ENCODE measurements at places on chromosomes 2 and 18. TPM values are rescaled to one million over a fixed set of nuclear protein-coding genes. Genes with fewer than 3 reads are reported as not detected.

Gene IDH1
- total RNA-seq, result 17.7 TPM

Gene LTBP1
- 124 TPM for total RNA-seq

Gene G6PC2
- not detected for total RNA-seq

Gene FLACC1
- total RNA-seq, result 12.0 TPM

Gene RAD51AP2
- total RNA-seq, result 0.43 TPM

Gene SMYD1
- total RNA-seq, result 295 TPM

Gene DUSP19
- 8.6 TPM for total RNA-seq

Gene NCKAP5
- 10.6 TPM for total RNA-seq

Gene ANKRD30B
- not detected for total RNA-seq

Gene PROM2
- total RNA-seq, result 0.83 TPM

GRCh38 chr2:109689182-109689930 lies 75.2 kb downstream of the SOWAHC start:
- peak; percentile 27 for DNase-seq

DNA sequence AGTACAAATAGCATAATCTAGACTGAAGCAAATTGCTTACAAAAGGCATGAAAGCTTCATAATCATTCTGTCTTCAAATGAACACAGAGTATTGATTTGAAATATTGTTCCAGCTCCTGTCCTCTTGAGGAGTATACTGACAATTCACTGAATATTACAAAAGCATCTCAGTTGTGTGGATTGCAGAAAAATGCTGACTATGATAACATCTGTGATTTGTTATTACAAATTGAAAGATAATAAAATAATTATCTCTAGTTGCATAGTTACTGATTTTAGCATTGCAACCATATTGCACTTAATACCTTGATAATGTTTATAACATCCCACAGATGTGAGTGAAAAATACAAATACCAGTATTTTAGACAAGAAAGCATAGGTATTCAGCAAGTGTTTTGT lies 49.2 kb upstream of the FN1 start:
- no peak for DNase-seq

GRCh38 chr2:74653589-74653984 lies 460 bp upstream of the SEMA4F start:
- no peak for DNase-seq

DNA sequence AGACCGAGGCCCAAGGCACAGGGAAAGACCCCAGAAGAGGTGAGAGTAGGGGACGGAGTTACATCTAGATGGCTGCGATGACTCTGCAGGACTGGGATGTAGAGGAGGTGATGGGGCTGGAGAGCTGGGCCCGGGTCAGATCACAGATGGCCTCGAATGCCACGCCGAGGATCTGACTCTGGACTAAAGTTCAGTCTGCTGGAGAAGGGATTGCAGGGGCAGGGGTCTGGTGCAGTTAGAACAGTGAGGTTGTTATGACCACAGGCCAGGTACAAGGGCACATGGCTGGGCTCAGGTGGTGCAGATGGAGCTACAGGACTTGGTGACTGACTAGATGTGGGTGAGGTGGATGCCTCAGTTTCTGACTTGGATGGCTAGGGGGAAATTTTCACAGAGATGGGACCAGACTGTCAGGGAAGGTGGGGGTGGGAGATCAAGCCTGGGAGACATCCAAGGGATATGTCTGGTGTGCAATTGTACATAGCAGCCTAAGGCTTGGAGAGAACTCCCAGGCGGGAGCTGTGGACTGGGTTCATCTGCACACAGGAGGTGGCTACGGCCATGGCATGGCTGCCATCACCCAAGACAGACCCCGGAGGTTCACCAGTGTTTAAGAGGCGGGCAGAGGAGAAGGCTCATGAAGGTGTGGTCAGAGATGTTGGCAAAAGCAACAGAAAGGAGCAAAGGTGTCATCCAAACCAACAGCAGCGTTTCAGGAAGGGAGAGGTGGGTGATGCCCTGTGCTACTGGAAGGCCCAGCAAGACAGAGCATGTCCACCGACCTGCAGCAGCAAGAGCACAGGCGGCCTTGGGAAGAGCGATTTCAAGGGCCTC lies 66.9 kb downstream of the CIB4 start:
- no peak for DNase-seq

- DNase-seq, result no peak
Observed at GRCh38 chr2:18376936-18377335, 183.5 kb downstream of the RDH14 start.

- DNase-seq, result no peak
Observed at GRCh38 chr2:130370490-130370889, 14.6 kb downstream of the PTPN18 start.

DNA sequence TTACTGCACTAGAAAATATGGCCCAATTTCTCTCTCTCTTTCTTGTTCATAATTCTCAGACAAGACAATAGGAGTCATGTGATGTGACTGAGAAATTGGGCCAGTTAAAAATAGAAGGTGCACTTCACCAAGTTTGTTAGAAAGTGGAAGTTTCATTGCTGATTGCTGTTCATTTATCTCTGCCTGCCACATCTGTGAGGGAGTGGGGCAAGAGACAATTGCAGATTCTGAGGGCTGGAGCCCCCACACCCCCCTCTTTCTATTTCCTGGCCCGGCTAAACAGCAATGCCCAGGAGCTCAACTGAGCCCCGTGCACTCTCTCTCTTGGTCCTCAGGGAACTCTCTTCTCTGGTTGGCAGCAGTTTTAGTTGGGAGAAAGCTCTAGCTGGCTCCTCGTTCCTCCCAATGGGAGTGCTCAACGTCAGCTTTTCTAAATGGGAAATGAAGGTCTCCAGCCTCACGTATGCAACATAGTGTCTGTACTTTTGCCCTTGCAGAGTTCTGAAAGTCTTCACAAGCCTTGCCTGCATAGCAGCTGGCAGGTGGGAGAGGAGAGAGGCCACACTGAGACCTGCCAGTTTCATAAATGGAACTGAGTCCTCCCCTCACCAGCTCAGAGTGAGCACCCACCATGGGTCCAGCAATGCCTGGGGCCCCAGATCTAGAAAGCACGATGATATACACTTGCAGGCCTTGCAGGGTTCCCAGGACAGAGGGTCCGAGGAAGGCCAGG lies 115.7 kb downstream of the MYCN start:
- DNase-seq, result no peak

DNA sequence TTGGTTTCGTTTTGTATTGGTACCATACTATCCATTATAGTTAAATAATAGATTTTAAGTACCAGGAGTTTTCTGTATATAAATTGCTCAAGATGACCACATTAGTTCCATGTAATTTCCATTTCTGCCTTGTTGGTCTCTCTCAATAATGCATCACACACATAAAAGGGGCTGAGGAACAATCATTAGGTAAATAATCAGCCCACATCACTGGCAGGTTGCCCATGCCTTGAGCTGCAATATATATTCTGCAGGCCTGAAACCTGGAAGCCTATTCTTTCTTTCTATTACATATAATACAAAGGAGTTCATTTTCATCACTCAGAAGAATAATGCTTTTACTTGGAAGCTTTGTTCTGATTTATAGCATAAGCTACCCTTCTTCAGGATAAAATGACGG lies 616.1 kb upstream of the PKDCC start:
- no peak for DNase-seq

- DNase-seq, result no peak
Observed at GRCh38 chr2:86360776-86361175, 23.4 kb upstream of the REEP1 start.

DNA sequence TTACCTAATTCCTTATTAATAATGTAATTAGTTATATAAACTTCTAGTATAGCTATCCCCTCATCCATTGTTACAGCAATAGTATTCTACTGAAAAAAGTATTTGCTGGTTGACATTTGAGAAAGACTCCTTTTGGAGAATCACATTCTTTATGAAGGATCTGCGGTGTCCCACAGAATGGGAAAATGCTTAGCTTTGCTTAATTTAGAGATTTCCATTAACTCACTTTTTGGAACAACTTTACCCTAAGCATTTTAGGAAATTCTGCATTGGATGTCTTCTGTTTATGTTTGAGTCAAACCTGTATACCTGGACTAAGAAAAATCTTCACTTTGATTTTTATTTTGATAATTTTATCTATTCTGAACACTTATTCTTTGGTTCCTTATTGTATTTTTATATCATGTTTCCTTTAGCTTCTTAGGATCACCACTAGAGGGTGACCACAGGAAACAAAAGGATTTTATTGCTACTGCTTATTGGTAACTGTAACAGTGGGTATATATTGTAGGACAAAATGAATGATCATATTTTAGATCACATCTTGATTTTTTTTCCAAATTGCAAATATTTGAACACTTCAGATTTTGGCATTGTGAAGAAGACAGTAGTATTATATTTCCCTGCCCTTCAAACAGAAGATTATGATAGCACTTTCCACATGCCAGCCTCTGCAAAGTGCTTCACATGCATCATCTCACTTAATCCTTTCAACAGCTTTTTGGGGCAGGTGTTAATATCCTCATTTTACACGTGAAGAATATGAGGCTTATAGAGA lies 79.6 kb downstream of the MIB1 start:
- no peak for DNase-seq

GRCh38 chr2:168851674-168852320 lies 38.4 kb downstream of the SPC25 start:
- no peak for DNase-seq

DNA sequence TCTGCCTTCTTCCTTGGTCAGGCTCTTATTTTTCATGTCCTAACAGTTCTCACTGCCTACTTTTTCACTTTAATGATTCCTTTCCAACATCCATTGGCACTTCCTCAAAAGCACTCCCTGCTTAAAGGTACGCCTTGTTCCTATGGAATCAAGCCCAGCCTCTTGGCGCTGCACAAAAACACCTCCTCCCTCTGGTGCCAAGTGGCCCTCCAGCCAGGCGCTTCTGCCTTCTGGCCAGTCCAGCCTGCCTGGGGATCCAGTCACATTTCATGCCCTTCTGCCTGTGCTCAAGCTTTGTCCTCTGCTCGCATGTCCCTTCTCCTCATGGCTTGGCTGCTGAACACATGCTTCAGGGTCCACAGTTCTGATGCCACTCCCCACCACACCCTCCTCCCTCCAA lies 6.3 kb downstream of the TPRKB start:
- DNase-seq, result no peak

DNA sequence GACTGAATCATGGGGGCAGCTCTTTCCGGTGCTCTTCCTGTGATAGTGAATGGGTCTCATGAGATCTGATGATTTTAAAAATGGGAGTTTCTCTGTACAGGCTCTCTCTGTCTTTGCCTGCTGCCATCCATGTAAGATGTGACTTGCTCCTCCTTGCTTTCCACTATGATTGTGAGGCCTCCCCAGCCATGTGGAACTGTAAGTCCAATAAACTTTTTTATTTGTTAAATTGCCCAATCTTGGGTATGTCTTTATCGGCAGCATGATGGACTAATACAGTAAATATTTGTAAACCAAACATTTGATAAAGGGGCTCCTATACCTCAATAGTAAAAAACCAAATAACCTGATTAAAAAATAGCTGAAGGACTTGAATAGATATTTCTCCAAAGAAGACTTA lies 77.3 kb downstream of the INSIG2 start:
- no peak for DNase-seq

DNA sequence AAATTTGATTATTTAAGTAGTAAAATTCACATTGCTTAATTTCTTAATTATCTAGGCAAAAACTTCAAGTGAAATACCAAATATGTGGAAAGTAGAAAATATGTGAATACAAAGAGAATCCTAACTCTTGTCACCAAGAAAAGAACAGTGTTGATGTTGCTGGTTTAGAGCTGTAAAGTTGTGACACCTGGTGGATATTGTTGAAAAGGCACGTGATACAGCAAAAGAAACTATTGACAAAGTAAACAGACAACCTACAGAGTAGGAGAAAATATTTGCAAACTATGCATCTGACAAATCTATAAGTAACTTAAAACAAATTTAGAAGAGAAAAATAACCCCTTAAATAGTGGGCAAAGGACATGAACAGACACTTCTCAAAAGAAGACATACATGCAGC lies 25.6 kb upstream of the ZC3H15 start:
- DNase-seq, result no peak

- DNase-seq, result no peak
Observed at GRCh38 chr2:108396845-108397244, 19.1 kb downstream of the SULT1C4 start.

- DNase-seq, result no peak
Observed at GRCh38 chr2:233092432-233093165, 32.5 kb downstream of the INPP5D start.

GRCh38 chr2:71166812-71167211 lies 36.4 kb downstream of the MPHOSPH10 start:
- DNase-seq, result no peak

DNA sequence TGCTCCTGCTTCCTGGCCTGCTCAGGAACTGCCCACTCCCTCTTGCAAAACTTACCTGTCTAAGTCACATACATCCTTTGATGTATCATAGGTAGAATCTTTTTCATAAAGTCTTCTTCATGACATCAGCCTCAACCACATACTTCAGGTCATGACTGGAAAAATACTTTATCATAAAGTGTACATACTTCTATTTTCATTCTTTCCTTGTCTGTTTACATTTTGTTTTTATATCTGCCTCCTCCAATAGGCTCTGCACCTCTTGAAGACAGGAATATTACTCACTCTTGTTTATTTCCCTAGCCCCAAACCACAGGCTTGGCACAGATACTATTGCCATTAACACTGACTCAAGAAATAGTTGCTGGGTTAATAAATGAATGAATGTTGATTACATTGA lies 43.6 kb upstream of the ZNF804A start:
- DNase-seq, result no peak

DNA sequence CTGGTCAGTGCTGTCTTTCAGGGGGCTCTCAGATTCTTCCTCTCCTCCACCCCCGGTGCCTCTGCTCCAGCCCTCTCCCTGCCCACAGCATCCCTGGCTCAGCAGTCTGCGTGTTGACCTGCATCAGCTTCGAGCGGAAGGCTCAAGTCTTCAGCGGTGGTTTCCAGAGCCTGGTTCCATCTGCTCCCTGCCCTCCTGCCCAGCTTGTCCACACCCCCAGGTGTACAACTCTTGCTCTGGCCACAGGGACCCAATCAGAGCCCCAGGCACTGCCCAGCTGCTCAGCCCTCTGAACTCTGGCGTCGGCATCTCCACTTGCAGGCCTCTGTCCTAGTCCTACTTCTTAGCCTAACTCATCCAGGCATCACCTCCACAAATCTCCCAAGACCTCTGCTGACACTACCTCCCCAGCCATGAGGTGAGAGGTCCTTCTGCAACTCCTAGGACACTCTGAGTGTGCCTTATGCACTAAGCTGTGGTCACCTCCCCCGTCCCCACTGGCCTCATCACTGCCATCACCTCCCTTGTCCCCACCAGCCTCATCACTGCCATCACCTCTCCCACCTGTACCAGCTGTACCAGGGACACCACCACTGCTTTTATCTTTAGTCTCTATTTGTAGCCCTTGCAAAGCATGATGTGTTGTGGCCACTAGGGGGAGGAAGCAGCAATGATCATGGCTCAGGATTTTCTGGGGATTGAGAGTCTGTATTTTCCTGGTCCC lies 60.9 kb downstream of the EDAR start:
- DNase-seq, result peak; percentile 62

DNA sequence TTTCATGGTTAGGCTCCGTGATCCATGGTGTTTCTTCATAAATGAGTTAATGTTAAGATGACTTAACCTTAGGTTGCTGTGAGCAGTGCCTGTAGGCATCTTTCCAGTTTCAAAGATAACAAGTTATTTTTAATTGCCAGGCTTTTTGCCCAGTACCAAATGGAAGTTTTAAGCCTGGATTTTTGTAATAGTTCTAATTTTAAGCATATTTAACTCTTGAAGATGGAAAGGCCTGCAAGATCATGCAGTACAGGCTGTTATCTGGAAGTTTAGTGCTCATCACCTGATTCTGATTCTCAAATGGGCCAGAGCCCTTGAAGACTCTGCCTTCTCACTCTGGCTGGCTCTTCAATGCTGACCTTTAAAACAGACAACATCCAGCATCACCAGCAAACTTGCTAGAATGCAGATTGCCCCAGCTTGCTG lies 141.3 kb downstream of the NCK2 start:
- no peak for DNase-seq

All from cardiac septum (tissue), 1 donor.